ENCODE measurements at places on chromosomes 11 and 22.

- no peak for DNase-seq
Measured at GRCh38 chr11:34063061-34063795, 11.7 kb downstream of the CAPRIN1 start.

DNA sequence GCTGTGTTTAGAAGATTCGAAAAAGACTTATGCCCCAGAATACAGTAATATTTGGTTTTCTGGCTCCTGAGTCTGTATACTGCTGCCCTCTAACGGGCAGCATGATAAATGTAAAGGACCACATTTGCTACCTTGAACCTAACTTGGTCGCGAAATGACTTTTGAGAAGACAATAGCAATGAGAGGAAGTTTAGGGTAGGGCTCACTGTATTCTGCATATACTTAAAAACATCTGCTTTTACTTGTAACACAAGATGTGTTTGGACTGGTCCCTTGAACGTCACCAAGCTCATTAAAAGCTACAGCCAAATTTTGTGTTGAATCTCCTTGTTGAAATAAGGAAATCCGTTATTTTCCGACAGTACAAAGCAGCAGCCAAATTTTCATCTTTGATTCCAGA is 309.1 kb downstream of the SWAP70 start:
- DNase-seq, result no peak

- no peak for DNase-seq
Measured at GRCh38 chr11:61110255-61111049, 8.2 kb downstream of the CD5 start.

- DNase-seq, result no peak
Measured at GRCh38 chr22:17091851-17092250, 7.1 kb downstream of the IL17RA start.

GRCh38 chr11:1943977-1944376 is 3.2 kb upstream of the MRPL23 start:
- DNase-seq, result peak; percentile 1

- no peak for DNase-seq
Measured at GRCh38 chr11:372809-373715, 3.8 kb downstream of the B4GALNT4 start.

All from nephron progenitor cell (in vitro differentiated cells).